Mesothelial cell of epicardium (in vitro differentiated cells): ENCODE measurements at places on chromosomes 7 and 10. TPM values are rescaled to one million over a fixed set of nuclear protein-coding genes. Genes with fewer than 3 reads are reported as not detected.

- H3K27ac ChIP-seq = no peak overlapping the region
- H3K36me3 ChIP-seq = no peaks in the 10 kb centered on the region
- H3K27me3 ChIP-seq = no peaks in the 10 kb centered on the region
- H3K4me3 ChIP-seq = no peak overlapping the region
Measured at GRCh38 chr7:20229646-20230500, 12.7 kb upstream of the MACC1 start.

DNA sequence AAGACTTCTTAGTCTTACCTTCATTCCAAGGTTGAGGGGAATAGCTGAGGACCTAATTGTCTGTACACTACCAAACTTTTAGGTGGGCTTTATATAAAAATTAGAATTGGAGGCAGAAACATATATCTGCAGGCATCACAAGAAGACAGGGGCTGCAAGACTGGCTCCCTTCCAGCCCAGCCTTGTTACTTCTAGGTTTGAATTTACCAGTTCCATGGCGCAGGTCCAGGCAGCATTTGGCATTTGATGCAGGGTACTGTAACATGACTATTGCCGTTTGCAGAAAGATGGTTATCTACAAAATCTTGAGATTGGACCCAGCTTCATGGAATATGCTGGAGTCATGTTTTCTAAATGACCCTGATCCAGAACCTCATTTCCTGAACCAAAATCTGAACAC is 105.4 kb upstream of the RHOBTB1 start:
- no peaks in the 10 kb centered on the region for H3K36me3 ChIP-seq
- no peak for DNase-seq
- H3K27me3 ChIP-seq = no peaks in the 10 kb centered on the region
- H3K4me3 ChIP-seq = no peak overlapping the region
- H3K4me1 ChIP-seq = peaks cover 19% of the 10 kb centered on the region

GRCh38 chr7:156504687-156505545 is 135.7 kb upstream of the RNF32 start:
- no peaks in the 10 kb centered on the region for H3K36me3 ChIP-seq
- DNase-seq = no peak
- no peak overlapping the region for H3K27ac ChIP-seq
- no peaks in the 10 kb centered on the region for H3K4me1 ChIP-seq
- H3K27me3 ChIP-seq = no peaks in the 10 kb centered on the region
- no peak overlapping the region for H3K4me3 ChIP-seq

GRCh38 chr10:49500412-49500811 is 38.5 kb downstream of the ERCC6 start:
- no peak overlapping the region for H3K4me3 ChIP-seq
- no peaks in the 10 kb centered on the region for H3K27me3 ChIP-seq
- H3K27ac ChIP-seq = no peak overlapping the region

- no peak for DNase-seq
- H3K4me3 ChIP-seq = no peak overlapping the region
- H3K36me3 ChIP-seq = peaks cover 44% of the 10 kb centered on the region
- peaks cover 39% of the 10 kb centered on the region for H3K4me1 ChIP-seq
- H3K27me3 ChIP-seq = no peaks in the 10 kb centered on the region
- no peak overlapping the region for H3K27ac ChIP-seq
Measured at GRCh38 chr7:76354516-76354915, 4.3 kb downstream of the YWHAG start.

DNA sequence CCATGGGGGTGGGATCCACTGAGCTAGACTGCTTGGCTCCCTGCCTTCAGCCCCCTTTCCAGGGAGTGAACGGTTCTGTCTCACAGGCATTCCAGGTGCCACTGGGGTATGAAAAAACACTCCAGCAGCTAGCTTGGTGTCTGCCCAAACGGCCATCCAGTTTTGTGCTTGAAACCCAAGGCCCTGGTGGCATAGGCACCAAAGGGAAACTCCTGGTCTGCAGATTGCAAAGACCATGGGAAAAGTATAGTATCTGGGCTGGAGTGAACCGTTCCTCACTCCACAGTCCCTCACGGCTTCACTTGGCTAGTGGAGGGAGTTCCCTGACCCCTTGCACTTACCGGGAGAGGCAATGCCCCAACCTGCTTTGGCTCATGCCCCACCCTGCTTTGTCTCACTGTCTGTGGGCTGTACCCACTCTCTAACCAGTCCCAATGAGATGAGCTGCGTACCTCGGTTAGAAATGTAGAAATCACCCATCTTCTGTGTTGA is 62.7 kb downstream of the PPP1R9A start:
- no peak overlapping the region for H3K27ac ChIP-seq
- peaks cover 29% of the 10 kb centered on the region for H3K4me1 ChIP-seq
- peaks cover 29% of the 10 kb centered on the region for H3K36me3 ChIP-seq

Gene ABCC2
- total RNA-seq = 0.71 to 0.87 TPM (median 0.79 TPM) in 3 replicates
